ENCODE measurements at places on chromosomes 16 and 17.

DNA sequence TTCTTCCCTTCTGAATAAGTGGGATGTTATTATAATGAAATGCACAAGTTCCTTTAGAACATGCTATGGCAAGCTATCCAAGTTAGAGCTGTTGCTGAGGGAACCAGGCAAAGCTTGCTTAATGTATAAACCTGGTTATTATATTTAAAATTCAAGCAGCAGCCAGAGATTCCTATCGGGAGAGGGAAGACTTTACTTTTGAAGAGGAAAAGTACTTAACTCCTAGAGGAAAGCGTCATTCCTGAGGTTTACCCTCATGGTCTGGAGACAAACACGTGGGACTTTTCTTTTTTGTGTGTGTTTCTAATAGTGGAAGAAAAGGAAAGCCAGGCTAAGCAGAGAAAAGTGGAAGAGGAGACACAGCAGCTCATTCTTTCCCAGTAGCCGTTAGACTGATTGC is 39.9 kb upstream of the MYH10 start:
- no peak for DNase-seq

- DNase-seq, result no peak
These were observed 19.6 kb downstream of the KLHDC4 start for GRCh38 chr16:87746178-87746577.

DNA sequence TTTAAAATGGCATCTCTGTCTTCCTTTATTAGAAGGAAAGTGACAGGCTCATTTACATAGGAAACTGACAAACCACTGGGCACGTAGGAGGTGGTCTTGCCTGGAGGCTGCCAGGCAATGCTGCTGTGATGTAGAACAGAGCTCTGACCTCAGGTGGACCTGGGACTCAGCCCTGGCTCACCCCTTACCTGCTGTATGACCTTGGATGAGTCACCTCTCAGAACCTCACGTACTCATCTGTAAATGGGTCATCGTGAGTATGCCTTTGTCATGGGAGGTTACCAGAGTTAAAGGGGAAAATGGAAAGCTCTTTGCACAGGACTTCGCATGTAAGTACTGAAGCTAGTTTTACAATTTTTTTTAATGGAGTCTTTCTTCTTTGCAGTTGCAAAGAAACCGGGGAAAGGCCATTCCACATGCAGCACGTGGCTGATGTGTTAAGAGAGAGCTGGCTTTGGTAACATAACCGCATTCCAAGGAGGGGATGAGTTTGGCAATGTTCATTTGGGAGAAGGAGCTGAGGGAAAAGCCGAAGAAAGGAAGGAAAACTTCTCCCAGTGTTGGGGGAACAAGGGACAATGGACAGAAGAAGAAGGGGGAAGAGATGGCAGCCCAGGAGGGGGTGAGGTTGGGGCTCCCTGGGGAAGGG is 37.4 kb upstream of the LONP2 start:
- DNase-seq, result no peak

DNA sequence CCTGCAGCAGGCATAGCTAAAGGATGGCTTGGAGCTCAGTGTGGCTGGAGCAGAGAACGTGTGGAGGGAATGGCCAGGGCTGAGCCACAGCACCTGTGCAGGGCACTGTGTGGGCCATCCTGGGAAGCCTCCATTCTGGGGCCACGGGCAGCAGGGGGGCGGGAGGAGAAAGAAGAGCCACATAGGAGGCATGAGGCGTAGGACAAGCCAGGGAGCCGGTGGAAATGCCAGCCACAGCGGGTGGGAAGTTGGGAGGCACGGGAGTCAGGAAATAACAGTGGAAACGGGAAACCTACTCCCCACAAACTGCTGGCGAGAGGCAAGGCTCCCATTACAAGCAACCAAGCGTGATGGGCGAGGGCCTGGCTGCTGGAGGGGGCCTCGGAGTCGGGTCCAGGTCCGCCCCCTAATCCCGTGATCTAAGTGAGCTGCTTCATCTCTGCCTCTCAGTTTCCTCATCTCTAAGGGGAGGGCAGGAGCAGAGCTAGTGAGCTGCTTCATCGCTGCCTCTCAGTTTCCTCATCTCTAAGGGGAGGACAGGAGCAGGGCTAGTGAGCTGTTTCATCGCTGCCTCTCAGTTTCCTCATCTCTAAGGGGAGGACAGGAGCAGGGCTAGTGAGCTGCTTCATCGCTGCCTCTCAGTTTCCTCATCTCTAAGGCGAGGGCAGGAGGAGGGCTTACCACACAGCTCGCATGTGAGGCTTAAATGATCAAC is 104.9 kb downstream of the ADCY9 start:
- DNase-seq, result peak; percentile 51

DNA sequence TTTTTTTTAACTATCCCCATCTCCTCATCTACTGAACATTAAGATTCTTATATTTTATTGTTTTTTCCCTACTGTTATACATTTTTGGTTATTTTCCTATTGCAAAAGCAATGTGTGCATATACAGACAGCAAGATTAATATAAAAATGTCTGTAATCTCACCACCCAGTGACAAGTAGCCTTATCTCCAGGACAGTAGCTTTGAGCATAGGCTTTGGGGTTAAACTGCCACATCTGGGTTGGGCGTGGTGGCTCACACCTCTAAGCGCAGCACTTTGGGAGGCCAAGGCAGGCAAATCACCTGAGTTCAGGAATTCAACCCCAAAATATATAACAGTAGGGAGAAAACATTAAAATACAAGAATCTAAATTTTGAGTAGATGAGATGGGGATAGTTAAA is 27.4 kb upstream of the SSTR2 start:
- no peak for DNase-seq

DNA sequence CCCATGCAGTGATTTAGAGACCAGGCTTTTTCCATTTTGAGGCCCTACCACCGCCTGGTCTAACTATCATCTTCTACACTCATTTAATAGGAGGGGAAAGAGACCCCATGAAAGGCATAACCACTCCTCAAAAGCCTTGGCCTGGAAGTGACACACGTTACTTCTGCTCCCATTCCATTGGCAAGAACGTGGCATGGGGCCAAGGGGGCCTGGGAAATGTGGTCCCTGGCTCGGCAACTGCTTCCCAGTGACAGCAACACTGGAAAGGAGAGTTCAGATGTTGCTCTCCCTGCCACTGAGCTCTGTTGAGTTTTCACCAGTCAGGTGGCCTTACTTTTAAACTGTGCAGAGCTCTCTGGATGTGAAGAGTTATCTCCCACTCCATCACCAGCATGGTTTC is 45.2 kb upstream of the MAP3K14 start:
- DNase-seq, result no peak

- DNase-seq, result peak; percentile 65
These were observed at the start of the genes CCDC78 and HAGHL for GRCh38 chr16:726438-727290. CCDC78 (minus strand) TSS chr16:726443; CDS start chr16:726367, 76 bp downstream. HAGHL (plus strand) TSS chr16:727106; CDS start chr16:727510, 404 bp downstream.

GRCh38 chr17:3843935-3844516 is 2.0 kb downstream of the NCBP3 start:
- peak; percentile 49 for DNase-seq

GRCh38 chr17:77490361-77491183 is 349.8 kb downstream of the SEC14L1 start:
- peak; percentile 11 for DNase-seq

DNA sequence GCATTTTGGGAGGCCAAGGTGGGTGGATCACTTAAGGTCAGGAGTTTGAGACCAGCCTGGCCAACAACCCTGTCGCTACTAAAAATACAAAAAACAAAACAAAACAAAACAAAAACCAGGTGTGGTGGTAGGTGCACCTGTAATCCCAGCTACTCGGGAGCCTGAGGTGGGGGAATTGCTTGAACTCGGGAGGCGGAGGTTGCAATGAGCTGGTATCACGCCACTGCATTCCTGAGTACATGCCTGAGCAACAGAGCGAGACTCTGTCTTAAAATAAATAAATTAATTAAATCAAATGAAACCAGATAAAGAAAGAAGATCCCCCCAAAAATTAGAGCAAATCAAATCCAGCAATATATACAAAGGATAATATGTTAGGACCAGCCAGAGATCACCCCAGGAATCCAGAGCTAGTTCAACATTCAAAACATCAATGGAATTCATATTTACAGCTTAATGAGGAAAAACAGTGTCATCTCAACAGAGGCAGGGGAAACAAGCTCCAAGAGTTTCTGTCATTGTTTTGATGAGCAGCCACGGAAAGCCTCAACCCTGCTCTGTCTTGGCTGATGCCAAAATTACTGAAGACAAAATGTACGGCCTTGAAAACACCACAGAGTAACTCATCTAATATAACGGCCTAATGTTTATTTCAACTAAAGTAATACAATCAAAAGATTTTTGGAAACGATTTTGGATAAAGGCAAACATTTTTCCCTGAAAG is 3.7 kb downstream of the PEMT start:
- no peak for DNase-seq

- no peak for DNase-seq
These were observed 9.0 kb upstream of the ALOX12B start for GRCh38 chr17:8096541-8096940.

- DNase-seq, result no peak
These were observed 34.3 kb upstream of the SLC12A3 start for GRCh38 chr16:56830669-56831068.

GRCh38 chr16:85309656-85310587 is 197.7 kb upstream of the CIBAR2 start:
- DNase-seq, result peak; percentile 62

DNA sequence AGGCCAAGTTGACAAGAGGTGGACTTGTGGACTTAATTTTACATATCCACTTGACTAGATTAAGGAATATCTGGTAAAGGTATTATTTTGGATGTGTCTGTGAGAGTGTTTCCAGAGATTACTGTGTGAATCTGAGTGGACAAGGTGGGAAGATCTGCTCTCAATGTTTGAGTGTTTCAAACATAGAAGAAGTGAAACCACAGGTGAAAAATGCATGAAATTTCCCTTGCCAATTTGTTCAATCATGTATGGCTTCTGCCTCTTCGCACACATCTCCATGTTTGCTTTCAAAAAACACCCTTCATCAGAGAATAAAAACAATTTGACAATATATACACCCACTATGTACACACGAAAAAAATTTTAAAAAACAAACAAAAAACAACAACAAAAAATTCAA is 152.7 kb downstream of the SALL1 start:
- DNase-seq, result no peak

DNA sequence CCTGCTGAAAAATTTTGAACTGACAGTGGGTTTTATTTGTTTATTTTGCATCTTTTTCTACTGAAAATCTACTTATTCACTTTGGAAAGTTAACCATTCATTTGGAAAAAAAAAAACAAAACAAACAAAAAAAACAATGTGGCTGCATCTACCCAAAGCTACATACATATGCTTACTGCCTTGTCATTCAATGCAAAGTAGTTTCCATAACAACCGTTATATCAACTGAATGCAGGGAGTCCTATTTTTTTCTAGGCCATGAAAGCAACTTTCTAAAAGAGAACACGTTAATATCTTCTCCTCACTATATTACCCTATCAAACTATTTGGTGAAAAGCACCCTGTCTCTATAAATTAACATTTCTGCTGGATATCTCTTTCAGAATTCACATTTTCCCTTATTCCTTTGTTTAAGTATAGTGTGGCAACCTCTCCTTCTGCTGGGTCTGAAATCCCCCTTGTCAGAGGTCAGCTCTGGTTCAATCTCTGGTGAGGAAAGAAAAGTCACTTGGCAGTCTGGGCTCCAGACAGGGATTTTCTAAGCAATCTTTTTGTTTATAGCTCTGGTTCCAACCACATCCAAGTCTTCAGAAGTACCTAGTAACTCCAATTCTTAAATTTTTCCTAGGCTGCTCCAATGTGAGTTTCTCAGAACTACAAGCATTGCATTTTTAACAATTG is 528.4 kb upstream of the TOM1L1 start:
- DNase-seq, result no peak

GRCh38 chr16:87431926-87432325 is 39.8 kb downstream of the MAP1LC3B start:
- DNase-seq, result no peak

GRCh38 chr17:36598951-36599401 is 2.4 kb upstream of the MRM1 start:
- DNase-seq, result no peak

GRCh38 chr17:28972437-28972836 is 21.1 kb upstream of the PHF12 start:
- DNase-seq, result no peak

DNA sequence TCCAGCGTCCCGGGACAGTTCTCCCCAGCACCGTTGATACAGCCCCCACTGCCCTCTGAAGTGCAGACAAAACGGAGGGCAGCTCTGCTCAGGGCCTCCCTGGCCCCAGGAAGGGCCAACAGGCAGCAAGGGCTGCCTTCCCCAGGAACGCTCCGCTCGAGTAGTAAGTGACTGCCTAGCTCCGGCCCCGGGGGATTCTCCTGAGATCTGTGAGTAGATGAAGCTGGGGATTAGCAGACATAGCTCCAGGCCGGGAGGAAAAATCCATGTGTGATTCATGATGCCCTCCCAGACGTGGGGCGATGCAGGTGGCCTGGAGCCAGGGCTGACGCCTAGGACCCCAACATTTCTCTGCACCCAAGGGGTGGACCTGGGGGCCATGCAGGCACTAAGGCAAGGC is 85.3 kb downstream of the ENGASE start:
- no peak for DNase-seq

DNA sequence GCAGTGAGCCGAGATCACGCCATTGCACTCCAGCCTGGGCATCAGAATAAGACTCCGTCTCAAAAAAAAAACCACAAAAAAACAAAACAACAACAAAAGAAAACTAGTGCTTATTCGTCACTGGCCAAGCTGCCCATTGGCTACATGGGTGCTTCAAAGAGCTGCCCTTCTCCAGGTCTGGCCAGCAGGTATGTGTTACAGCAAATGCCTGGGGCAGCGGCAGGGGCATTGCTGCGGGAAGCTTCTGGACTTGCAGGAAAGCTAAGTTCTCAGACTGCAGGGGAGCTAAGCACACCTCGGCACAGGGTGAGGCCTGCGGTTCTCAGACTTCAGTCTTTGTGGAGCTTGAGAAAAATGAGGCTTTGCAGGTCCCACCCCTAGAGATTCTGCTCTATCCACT is 4.1 kb upstream of the STH start:
- no peak for DNase-seq

DNA sequence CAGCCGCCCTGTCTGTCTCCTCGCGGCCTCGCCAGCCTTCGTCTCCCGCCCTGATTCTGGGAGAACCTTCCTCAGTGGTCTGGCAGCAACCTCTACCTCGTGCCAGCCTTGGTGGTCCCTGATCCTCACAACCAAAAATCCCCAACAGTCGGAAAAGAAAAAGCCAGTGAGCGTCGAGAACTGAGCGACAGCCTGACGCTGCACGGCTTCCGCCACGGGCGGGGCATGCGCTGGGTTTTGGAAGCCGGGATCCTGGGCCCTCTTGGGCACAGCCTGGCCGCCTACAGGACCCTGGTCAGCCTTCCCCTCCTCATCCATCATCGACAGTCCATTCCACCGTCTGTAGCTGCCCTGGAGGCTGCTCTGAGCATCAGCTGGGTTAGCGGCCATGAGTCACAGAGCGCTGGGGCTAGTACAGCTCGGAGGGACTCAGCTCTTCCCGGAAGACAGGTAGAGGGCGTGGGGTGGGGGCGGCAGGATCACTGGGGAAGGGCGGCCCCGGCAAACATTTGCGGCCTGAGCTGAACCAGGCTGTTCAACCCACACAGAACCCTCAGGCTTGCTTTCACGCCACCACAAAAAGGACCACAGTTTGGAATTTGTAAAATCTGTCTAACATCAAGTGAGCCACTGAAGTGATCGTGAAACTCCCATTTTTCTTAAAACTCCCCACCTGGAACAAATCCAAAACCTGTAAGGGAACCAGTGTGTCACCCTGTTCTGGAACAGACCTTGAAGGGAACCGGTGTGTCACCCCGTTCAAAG is 55.4 kb upstream of the DOC2B start:
- DNase-seq, result peak; percentile 15

Data from CD4-positive, alpha-beta T cell treated with Interleukin-15 for 1 hour (primary cell).